Naive thymus-derived CD4-positive, alpha-beta T cell (primary cell): ENCODE measurements at places on chromosomes 7 and 10. TPM values are rescaled to one million over a fixed set of nuclear protein-coding genes. Genes with fewer than 3 reads are reported as not detected.

GRCh38 chr7:41006306-41006995 is 696.4 kb downstream of the INHBA start:
- no peaks in the 10 kb centered on the region for H3K27me3 ChIP-seq
- no peak for DNase-seq
- no peak overlapping the region for H3K27ac ChIP-seq
- no peak overlapping the region for H3K4me3 ChIP-seq
- H3K36me3 ChIP-seq = no peaks in the 10 kb centered on the region
- H3K4me1 ChIP-seq = no peaks in the 10 kb centered on the region

DNA sequence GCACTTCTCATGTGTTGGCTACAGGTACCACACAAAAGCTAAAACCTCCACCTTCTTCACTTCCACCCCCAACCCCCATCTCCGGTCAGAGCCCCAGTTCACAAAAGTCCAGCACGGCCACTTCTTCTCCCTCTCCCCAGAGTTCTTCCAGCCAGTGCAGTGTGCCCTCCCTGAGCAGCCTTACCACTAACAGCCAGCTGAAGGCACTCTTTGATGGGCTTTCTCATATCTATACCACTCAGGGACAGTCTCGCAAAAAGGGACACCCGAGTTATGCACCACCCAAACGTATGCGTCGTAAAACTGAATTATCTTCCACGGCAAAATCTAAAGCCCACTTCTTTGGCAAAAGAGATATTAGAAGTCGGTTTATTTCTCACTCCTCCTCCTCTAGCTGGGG is 135.7 kb upstream of the SAMD8 start:
- peaks cover 19% of the 10 kb centered on the region for H3K4me1 ChIP-seq
- peaks cover 18% of the 10 kb centered on the region for H3K36me3 ChIP-seq
- H3K27ac ChIP-seq = no peak overlapping the region
- no peaks in the 10 kb centered on the region for H3K27me3 ChIP-seq

DNA sequence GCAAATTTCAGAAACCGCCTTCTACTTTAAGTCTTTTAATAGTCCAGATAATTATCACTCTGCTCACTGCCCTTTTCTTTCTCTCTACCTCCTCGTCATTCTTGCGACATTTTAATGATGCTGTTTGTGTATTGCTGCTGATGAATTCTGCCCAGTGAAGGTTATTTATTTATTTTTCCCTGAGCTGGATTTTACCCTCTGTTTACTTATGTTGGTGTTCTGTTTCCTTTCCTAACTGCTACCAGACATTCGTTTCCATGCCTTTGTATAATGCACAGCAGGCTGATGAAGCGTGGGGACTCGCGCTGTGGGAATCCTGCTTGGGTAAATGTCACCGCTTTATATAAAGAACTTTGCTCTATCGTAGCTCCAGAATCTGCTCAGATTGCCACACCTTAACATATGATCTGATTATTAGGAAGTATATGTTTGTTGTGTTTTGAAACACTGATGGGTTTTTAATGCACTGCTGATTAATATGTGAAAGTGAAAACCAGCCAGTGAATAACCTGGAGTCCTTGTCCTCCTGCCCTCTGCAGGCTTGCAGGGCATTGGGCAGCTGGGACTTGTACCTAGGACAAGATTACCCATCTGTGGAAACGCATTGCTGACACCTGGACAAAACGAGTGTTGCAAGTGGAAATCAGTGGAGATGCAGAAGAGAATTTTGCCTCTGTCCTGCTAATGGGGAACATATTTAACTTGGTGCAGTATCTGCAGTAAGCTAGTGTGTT is 291.5 kb downstream of the SDK1 start:
- H3K4me1 ChIP-seq = no peaks in the 10 kb centered on the region
- no peaks in the 10 kb centered on the region for H3K27me3 ChIP-seq
- no peak overlapping the region for H3K27ac ChIP-seq

The IRF5 gene
- total RNA-seq = 7.6 and 9.0 TPM in 2 replicates

The CPXM2 gene
- total RNA-seq = not detected

The ITPRID1 gene
- total RNA-seq = not detected
